ENCODE measurements at places on chromosomes 6 and 20.

- no peak for DNase-seq
Observed at GRCh38 chr6:122838060-122838780, 49.2 kb downstream of the SMPDL3A start.

- DNase-seq, result no peak
Observed at GRCh38 chr20:16472045-16472872, 101.0 kb downstream of the KIF16B start.

GRCh38 chr6:23176471-23176870, 607.1 kb downstream of the HDGFL1 start:
- DNase-seq, result no peak

DNA sequence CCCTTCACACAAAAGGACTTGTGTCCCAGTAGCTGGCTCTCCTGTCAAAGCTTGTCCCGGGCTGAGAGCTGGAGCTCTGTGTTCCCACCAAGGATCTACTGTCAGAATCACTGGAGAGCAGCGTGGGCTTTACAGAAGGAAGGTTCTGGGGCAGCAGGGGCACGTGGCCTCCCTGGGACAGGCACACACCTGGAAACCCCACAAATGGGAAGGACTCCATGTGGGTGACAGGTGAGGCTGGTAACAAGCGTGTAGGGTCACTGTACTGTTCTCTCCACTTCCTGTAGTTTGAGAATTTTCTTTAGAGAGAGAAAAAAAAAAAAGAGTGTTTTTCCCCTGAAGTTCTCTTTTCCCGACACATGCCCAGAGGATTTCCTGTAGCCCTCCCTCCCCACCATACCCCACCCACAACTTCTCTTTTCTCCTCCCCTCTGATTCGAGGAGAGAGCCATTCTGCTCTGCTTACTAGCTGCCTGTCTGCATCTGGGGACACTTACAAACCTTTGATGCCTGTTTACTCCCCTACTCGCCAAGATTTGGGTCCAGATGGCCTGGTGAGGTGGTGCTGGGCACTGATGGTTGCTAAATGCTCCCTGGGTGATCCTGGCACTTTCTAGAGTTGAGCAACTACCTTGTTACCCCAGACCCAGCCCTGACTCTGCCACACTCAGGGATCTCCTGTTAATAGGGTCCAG, 84.1 kb upstream of the SIRPA start:
- peak; percentile 87 for DNase-seq

- DNase-seq, result no peak
Observed at GRCh38 chr6:134816300-134816699, 133.6 kb downstream of the ALDH8A1 start.

DNA sequence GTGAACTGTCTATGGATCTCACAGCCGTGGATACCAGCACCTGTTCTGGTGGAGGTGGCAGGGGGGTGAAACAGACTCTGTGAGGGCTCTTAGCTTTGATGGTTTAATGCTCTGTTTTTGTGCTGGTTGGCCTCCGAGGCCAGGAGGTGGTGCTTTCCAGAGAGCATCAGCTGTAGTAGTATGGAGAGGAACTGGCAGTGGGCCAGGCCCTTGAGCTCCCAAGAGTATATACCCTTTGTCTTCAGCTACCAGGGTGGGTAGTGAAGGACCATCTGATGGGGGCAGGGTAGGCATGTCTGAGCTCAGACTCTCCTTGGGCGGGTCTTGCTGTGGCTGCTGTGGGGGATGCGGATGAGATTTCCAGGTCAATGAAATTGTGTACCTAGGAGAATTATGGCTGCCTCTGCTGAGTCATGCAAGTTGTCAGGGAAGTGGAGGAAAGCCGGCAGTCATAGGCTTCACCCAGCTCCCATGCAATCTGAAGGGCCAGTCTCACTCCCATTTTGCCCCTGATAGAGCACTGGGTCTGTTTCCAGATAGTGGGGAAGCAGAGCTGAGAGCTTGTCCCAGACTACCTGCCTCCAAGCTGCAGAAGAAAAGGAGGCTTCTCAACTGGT, 102.7 kb upstream of the AHI1 start:
- DNase-seq, result no peak

DNA sequence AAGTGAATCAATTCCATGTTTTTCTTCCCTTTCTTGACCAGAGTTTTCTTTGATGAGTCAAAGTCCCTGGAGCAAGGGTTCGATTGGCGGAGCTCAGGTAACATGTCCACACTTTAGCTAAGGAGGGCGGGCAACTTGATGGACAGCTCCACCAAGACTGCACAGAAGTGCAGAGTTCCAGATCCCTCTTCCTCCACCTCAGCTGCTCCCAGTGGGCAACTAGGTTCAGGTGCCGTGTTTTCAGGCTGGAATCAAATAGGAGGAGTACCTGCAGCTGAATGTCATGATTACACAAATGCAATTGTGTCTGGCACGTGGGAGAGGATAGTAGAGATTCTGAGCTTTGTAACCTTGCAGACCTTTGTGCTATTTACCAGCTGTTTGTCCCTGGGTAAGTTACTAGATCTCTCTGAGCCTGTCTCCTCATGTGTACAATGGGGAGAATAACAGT, 1.9 kb upstream of the ELMO2 start:
- no peak for DNase-seq

DNA sequence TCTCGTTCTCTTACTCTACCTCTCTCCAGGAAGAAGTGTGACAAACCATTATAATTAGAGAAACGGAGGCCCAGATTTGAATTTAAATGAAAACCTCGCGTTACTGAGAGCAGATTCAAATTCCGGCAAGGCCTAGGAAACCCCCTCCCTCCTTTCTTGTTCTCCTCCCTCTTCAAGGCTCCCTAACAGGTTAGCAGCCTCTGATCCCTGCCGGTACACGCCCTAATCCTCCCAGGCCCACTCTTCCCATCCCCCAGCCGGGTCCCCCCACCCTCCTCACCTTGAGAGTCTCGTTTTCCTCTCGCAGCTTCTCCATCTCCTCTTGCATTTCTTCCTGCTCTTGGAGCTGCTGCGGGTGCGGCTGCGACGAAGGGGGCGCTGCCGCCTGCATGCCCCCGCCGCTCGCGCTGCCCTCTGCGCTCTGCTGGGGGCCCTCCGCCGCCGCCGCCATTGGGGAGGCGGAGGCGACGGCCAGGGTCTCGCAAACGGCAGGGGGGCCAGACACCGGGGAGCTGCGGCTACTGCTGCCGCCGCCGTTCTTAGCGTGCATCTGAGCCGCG, 3.8 kb downstream of the MTCL3 start:
- DNase-seq, result no peak

GRCh38 chr20:62726276-62726675, 17.6 kb downstream of the NTSR1 start:
- no peak for DNase-seq

DNA sequence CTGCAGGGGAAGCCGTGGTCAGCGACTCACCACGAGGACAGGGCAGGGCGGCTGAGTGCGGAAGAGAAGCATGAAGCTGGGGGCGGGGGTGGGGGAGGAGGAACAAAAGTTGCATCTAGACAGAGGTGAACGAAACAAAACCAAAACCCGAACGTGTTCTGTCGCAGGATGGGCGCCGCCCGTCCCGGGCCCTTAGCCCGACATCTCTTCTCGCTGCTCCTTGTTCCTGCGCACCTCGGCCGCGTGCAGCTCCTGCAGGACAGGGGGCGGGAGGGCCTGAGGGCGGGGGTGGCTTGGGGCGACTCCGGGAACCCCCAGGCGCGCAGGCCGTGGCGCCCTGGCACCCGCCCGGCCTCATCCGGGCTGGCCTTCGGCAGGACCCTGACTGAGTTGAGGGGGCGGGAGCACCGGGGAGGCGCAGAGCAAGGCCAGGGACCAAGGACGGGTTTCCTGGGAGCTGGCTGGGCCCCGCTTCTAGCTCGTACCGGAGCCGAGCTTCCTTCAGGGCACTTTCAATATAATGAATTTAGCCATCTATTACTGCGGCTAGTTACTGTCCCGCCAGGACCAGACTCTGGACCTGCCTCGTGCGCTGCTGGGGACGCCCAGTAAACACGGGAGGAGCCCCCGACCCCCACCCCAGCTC, 12.0 kb downstream of the STMN3 start:
- DNase-seq, result no peak

- DNase-seq, result no peak
Observed at GRCh38 chr20:21557241-21558020, 43.6 kb upstream of the NKX2-2 start.

GRCh38 chr20:19642860-19643259, 115.2 kb upstream of the RIN2 start:
- DNase-seq, result no peak

GRCh38 chr6:44255105-44255808, 2.1 kb downstream of the SLC35B2 start:
- DNase-seq, result no peak
